ENCODE measurements at places on chromosomes 4 and X.

DNA sequence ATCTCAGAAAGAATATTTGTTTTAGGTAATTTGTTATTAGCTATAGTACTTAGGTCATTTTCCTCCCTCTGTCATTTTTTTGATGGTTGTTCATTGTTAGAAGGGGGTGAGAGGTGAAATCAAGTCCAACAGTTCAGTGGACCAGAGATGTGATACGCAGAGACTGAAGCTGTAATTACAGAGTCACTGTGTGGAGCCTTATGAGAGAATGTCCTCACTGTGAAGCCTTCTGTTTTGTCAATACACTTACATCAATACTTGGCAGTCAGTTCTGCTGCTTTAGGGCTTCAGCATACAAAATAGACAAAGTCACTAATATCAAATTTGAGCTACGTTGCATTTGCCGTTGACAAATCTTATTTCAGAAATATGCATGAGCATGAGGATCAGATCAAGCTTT, 692.5 kb downstream of the C4orf33 start:
- DNase-seq: no peak

- no peak for DNase-seq
Observed at GRCh38 chr4:131566026-131566425, 1583.1 kb upstream of the PCDH10 start.

GRCh38 chr4:184548648-184549341, 74.4 kb upstream of the IRF2 start:
- no peak for DNase-seq

- DNase-seq: no peak
Observed at GRCh38 chr4:164379694-164380093, 374.2 kb upstream of the SMIM31 start.

GRCh38 chr4:92516450-92516849, 212.7 kb downstream of the GRID2 start:
- no peak for DNase-seq

DNA sequence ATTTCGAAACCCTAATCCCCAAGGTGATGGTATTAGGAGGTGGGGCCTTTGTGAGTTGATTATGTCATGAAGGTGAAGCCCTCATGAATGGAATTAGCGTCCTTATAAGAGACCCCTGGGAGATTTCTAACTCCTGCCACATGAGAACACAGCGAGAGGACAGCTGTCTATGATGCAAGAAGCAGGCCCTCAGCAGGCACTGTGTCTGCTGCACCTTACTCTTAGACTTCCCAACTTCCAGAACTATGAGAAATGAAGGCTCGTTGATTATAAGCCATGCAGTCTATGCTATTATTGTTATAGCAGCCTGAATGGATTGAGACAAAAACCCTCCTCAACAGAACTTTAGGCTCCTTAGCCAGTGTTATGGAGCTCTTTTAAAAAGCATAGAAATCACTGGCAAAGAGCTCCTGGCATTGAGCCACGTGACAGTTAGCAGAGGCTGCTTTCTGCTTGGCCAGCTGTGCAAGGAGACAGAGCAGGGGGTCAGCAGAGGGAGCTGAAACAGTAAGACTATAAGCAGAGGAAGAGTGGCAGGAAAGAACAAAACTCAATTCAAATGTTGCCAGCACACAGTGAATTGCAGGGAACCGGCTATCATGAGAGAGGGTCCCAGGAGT, 219.2 kb upstream of the FAT1 start:
- DNase-seq: peak; percentile 27

DNA sequence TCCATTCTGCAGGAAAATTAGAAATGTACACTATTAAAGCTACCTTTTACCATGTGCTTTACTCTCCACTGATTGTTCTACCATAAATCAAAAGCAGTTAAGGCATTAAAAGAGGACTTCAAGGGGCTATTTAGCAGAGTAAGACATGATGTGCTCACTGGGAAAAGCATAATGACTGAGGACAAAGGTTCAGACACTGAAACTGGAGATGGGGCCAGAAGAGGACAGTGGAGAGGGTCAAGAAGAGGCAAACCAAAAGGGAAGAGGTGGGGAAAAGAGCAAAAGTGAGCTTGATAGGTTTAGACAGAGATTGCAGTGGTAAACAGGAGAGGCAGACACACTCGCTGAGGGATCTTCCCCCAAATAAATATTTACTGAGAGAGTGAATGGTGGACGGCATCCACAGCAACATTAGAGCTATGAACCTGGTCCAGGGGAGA, 23.8 kb downstream of the SH3RF1 start:
- no peak for DNase-seq

- DNase-seq: no peak
Observed at GRCh38 chr4:8828869-8829268, 42.8 kb downstream of the HMX1 start.

DNA sequence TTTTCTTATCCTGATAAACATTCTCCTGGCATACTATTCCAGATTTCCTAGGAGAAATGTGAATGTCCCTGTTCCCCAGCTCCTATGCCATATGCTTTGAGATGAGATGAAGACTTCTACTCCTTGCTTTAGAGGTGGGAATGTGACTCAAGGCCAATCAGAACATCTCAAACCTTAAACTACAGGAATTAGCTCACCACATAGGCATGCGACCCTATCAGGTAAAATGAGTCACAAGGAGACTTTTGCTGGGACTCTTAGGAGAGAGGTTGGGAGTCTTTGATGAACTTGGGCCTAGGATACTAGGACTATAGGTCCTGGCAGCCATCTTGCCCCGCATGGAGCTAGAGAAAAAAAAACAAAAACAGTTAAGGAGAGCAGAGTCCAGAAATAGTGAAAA, 5.8 kb upstream of the USO1 start:
- DNase-seq: no peak

Measured in foreskin melanocyte (primary cell).